ENCODE measurements at places on chromosomes 1 and 21. TPM values are rescaled to one million over a fixed set of nuclear protein-coding genes. Genes with fewer than 3 reads are reported as not detected.
A peak's percentile ranks its signal among the peaks of the same experiment; 100 is the strongest.

Gene C1orf116
- 19.6 TPM for total RNA-seq

DNA sequence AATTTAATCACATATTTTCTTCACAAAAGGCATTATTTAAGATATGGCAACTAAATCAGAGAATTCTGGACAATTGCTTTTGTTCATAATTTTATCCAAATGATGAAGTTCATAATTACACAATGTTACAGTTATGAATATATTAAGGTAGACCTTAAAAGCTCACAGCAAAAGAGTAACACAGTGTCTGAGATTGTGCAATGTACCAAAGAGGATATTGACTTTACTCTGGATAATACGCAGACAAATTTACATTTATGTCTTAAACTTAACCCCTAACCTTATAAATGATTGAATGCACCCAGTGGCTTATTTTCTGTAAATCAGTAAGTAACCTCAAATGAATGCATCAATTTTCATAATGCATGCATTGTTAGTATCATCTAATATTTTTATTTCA is 216.2 kb upstream of the SAMSN1 start:
- H3K27ac ChIP-seq = no peak overlapping the region
- H3K36me3 ChIP-seq = no peaks in the 10 kb centered on the region
- no peaks in the 10 kb centered on the region for H3K27me3 ChIP-seq
- no peak overlapping the region for H3K4me3 ChIP-seq

- peak; percentile 54 for DNase-seq
- H3K4me3 ChIP-seq = no peak overlapping the region
- no peaks in the 10 kb centered on the region for H3K27me3 ChIP-seq
- H3K36me3 ChIP-seq = no peaks in the 10 kb centered on the region
- no peaks in the 10 kb centered on the region for H3K4me1 ChIP-seq
These were observed 107.5 kb downstream of the CSMD2 start for GRCh38 chr1:34057347-34058130.

Gene PPIAL4G
- 0.35 TPM for total RNA-seq

DNA sequence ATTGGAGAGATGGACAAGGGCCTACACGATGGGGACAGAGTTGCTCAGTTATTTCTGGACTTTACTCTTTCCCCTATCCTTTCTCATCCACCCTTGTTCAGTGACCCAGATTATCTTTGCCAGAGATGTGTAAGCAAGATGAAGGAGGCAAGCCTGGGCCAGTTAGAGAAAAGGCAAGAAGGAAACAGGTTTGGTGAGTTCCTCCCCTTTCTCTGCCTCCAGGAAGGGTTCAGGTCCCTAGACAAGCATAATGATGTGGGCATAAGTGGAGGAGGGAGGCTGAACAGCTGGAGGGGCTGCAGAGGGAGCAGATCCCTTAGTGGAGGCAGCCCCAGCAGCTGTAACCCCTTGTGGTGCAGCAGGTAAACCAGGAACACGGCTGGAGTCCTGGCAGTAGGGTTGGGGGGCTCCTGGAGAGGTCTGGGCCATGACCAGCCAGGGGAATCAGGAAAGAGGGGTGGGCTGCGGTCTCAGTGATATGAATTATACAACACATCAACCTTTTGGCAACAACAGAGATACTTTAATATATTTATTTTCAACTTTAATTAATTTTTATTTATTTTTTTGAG is 9.2 kb upstream of the CDC42 start:
- H3K4me3 ChIP-seq = no peak overlapping the region
- no peaks in the 10 kb centered on the region for H3K27me3 ChIP-seq
- H3K36me3 ChIP-seq = no peaks in the 10 kb centered on the region
- DNase-seq = no peak
- H3K4me1 ChIP-seq = no peaks in the 10 kb centered on the region

Gene UBXN10
- total RNA-seq = 12.6 TPM

DNA sequence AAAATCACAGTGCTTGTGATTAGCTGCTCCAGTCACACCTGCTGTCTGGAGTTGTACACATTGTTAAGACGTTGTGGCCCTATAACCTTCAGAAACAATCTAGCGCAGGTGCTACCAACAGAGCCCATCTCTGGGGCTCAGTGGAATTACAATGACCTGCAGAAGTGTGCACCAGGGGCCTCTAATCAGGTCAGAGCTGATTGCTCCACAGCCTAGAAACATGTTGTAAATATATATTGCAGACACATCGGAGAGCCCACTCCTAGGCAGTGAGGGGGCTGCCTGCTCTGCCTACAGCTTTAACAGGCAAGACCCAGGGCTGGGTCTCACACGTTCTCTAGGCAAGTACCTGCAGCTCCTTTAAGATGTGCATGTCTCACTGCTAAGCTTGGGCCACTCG is 302.0 kb downstream of the SIPA1L2 start:
- no peaks in the 10 kb centered on the region for H3K36me3 ChIP-seq
- no peak overlapping the region for H3K4me3 ChIP-seq
- no peaks in the 10 kb centered on the region for H3K27me3 ChIP-seq
- no peaks in the 10 kb centered on the region for H3K4me1 ChIP-seq

DNA sequence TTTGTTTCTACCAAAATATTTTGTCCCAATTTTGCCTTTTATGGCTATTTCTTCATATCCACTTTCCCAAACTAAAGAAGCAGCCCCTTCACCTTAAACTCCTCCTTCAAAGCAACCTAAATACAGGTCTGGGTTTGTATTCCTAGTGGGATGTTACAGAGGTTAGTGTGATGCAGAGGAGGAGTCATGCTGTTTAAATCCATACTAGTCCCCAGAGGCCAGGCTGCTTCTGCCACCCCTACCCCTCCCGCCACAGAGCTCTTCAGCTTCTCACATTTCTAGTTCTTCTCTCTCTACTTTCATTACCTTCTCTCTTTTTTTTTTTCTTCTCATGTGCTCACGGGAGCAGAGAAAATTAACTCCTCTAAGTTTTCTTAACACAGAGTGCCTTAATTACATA is 29.3 kb downstream of the SELL start:
- no peak overlapping the region for H3K4me3 ChIP-seq
- no peaks in the 10 kb centered on the region for H3K36me3 ChIP-seq
- no peaks in the 10 kb centered on the region for H3K4me1 ChIP-seq
- no peaks in the 10 kb centered on the region for H3K27me3 ChIP-seq

Gene VAMP4
- 15.3 TPM for total RNA-seq

DNA sequence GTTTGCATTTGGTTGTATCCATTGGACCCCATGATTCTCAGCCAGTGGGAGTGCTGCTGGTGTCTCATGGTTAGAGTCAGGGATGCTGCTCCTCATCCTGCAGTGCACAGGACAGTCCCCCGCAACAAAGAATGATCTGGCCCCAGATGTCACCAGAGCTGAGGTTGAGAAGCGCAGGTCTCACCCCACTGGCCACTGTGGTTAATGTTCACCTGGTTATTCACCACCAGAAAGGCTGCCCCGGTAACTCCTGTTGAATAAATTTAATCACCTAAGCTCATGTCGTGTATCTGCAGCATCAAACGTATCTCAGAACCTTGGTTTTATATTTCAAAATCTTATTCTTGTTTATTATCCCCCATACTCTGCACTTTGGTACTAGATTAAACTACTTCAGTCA is 75.8 kb downstream of the ATP5PO start:
- H3K4me1 ChIP-seq = peaks cover 15% of the 10 kb centered on the region
- H3K36me3 ChIP-seq = no peaks in the 10 kb centered on the region
- no peak overlapping the region for H3K27ac ChIP-seq
- peak; percentile 44 for DNase-seq
- H3K27me3 ChIP-seq = no peaks in the 10 kb centered on the region

Gene OR6N1
- total RNA-seq = not detected

GRCh38 chr1:215797859-215798258 is 230.8 kb downstream of the KCTD3 start:
- no peaks in the 10 kb centered on the region for H3K36me3 ChIP-seq
- no peaks in the 10 kb centered on the region for H3K27me3 ChIP-seq
- H3K4me1 ChIP-seq = no peaks in the 10 kb centered on the region
- no peak overlapping the region for H3K27ac ChIP-seq

- no peaks in the 10 kb centered on the region for H3K27me3 ChIP-seq
- H3K4me3 ChIP-seq = no peak overlapping the region
- no peaks in the 10 kb centered on the region for H3K36me3 ChIP-seq
- H3K4me1 ChIP-seq = no peaks in the 10 kb centered on the region
- no peak overlapping the region for H3K27ac ChIP-seq
These were observed 57.9 kb downstream of the FMN2 start for GRCh38 chr1:240149484-240150094.

Gene CACNA1S
- not detected for total RNA-seq

GRCh38 chr1:236541710-236542109 is 17.9 kb downstream of the LGALS8 start:
- no peaks in the 10 kb centered on the region for H3K27me3 ChIP-seq
- H3K27ac ChIP-seq = no peak overlapping the region
- peaks cover 52% of the 10 kb centered on the region for H3K36me3 ChIP-seq
- DNase-seq = no peak
- H3K4me1 ChIP-seq = no peaks in the 10 kb centered on the region
- H3K4me3 ChIP-seq = no peak overlapping the region

DNA sequence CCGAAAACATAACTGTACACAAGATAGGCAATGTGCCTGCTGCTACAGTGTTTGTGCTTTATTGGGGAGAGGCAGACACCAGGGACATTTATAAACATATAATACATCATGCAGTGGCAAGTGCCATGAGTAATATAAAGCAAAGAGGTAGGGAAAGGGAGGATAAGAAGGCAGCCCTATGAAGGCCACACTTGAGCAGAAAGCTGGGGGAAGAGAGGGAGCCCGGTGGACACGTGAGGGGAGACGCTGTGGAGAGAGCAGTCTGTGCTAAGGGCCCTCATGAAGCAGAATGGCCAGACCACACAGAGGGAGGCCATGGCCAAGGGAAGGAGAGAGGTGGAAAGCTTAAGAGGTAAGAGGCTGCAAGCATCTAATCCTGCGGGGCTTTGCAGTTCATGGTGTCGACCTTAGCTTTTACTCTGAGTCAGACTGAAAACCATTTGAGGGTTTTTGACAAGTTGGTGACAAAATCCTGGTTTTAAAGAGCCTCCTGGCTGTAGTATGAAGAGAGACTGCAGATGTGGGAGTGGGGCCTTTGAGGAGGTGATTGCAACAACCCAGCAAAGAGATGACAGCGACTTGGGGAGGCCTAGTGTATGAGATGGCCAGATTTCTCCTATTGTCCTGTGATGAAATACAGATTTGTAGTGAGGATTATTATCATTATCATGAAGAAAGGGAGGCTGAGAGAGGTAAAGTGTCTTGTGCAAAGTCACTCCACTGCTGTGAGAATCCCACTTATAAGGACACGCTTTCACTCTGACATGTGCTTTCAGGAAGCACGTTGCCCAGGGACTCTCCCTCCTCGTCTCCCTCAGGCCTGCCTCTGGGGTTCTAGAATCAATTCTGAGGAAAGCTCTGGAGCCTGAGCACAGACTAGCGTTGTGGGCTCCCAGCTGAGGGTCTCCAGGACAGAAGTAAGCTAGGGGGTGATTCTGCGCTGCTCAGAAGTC is 192.9 kb downstream of the RHOU start:
- no peaks in the 10 kb centered on the region for H3K36me3 ChIP-seq
- no peaks in the 10 kb centered on the region for H3K4me1 ChIP-seq
- no peak overlapping the region for H3K4me3 ChIP-seq
- H3K27me3 ChIP-seq = no peaks in the 10 kb centered on the region
- no peak overlapping the region for H3K27ac ChIP-seq
- DNase-seq = no peak

GRCh38 chr1:149848340-149849110 is 50.8 kb upstream of the BOLA1 start:
- H3K27me3 ChIP-seq = no peaks in the 10 kb centered on the region
- peaks cover 18% of the 10 kb centered on the region for H3K4me1 ChIP-seq
- H3K4me3 ChIP-seq = peak overlapping the region; percentile 71
- no peak overlapping the region for H3K27ac ChIP-seq

GRCh38 chr1:93567255-93567918 is 114.2 kb downstream of the BCAR3 start:
- no peak overlapping the region for H3K4me3 ChIP-seq
- no peaks in the 10 kb centered on the region for H3K36me3 ChIP-seq
- no peak for DNase-seq
- H3K4me1 ChIP-seq = no peaks in the 10 kb centered on the region
- H3K27ac ChIP-seq = peak overlapping the region; percentile 76
- no peaks in the 10 kb centered on the region for H3K27me3 ChIP-seq

- H3K4me1 ChIP-seq = peaks cover 2% of the 10 kb centered on the region
- H3K4me3 ChIP-seq = no peak overlapping the region
- no peaks in the 10 kb centered on the region for H3K36me3 ChIP-seq
- no peaks in the 10 kb centered on the region for H3K27me3 ChIP-seq
- no peak for DNase-seq
These were observed 8.9 kb upstream of the SMIM12 start for GRCh38 chr1:34868230-34869049.

Gene NFYC
- total RNA-seq = 69.3 TPM

Gene CD53
- total RNA-seq = 70.9 TPM

- H3K4me1 ChIP-seq = peaks cover under 1% of the 10 kb centered on the region
- no peak overlapping the region for H3K4me3 ChIP-seq
- no peak overlapping the region for H3K27ac ChIP-seq
- H3K36me3 ChIP-seq = no peaks in the 10 kb centered on the region
- H3K27me3 ChIP-seq = no peaks in the 10 kb centered on the region
These were observed 7.0 kb upstream of the ANGPTL1 start for GRCh38 chr1:178877896-178878295.
